Activated T-helper 9 cell treated with anti-CD3 and anti-CD28 coated beads, Interleukin-2, amount 50 U/mL, for 16 hours (primary cell): ENCODE measurements at places on chromosomes 7 and 10.

DNA sequence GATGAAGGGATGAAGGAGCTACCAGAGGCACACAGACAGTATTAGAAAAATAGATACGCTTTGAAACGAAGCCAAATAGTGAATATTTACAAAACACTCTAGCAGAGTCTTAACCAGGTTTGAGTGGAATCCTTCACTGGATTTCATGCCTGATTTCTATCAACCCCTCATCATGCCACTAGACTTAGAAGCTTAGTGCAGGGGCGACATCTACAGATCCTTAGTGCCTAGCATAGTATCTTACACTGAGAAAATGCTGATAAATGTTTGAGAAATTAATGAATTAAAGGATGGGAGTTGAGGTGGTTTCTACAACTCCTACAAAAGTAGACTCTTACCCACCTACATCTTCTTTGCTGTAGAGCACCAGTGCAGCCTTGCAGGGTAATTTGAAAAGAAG, 54.7 kb upstream of the CCNJ start:
- no peak for DNase-seq

DNA sequence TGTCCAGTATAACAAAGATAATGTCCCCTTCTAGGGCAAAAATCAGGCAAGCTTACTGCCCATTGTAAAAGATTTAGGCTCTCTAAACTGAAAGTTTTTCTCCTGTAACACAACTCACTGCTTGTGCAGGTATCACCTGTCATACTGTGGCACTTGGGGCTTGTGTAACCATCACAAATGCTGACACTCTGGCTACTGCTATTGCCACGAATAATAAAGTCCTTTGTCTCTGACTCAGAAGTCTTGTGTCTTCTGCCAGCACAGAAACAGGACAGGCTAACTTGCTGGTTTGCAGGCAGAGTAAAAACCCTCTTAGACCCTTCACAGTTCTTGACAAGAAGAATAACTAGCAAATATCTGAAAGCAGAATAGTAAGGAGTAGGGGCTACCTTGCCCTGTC, 273.9 kb downstream of the RPS24 start:
- DNase-seq, result no peak

- no peak for DNase-seq
Measured at GRCh38 chr7:80277434-80278427, 143.1 kb downstream of the GNAI1 start.

- no peak for DNase-seq
Measured at GRCh38 chr7:137923380-137923779, 76.6 kb upstream of the DGKI start.

- no peak for DNase-seq
Measured at GRCh38 chr10:104246976-104247375, 7.7 kb upstream of the GSTO1 start.

DNA sequence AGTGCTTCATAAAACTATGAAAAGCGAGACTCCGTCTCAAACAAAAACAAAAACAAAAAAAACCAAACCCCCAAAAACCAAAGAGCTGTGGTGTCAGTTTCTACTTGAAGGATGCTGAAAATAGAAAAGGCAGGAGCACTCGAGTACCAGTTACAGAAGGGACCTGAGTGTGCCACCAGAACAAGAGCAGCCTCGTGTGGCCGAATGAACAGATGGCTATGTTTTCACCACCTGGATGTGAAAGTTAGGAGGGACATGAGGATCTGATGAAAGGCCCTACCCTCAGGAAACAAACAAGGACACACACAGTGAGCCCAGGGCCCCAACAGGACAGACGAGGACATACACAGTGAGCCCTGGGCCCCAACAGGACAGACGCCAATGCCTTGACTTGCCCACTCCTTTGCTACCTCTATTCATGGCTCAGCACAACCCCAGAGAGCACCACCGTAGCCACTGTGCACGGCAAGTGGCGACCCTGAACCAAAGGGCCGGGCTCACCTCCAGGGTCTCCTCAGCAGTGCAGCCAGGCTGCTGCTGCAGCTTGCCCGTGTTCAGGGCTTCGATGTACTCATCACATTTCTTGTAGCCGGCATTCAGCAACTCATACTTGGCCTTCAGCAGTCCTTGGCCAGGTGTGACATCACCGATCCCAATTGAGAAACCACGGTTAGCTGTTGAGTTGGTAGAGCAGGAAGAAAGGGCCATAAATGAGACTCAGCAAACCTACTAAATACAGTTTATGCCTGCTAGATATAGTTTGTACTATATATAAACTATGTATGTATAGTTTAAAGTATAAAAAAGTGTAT, 24.9 kb downstream of the POLR3A start:
- DNase-seq, result no peak

GRCh38 chr7:26284995-26285632, 6.5 kb upstream of the SNX10 start:
- no peak for DNase-seq

DNA sequence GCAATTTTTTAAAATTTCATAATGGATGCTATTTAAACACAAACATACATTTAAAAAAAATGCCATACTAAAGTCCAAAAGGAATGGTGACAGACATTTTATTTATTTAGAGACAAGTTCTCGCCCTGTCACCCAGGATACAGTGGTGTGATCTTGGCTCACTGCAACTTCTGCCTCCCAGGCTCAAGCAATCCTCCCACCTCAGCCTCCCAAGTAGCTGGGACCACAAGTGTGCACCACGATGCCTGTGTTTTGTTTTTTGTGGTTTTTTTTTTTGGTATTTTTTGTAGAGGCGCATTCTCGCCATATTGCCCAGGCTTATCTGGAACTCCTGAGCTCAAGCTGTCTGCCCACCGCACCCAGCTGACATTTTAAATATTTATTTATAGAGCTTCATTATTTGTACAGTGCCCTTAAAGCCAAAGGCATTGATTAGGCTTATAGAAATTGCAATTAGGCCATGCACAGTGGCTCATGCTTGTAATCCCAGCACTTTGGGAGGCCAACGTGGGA, 703.5 kb downstream of the AUTS2 start:
- DNase-seq, result no peak

DNA sequence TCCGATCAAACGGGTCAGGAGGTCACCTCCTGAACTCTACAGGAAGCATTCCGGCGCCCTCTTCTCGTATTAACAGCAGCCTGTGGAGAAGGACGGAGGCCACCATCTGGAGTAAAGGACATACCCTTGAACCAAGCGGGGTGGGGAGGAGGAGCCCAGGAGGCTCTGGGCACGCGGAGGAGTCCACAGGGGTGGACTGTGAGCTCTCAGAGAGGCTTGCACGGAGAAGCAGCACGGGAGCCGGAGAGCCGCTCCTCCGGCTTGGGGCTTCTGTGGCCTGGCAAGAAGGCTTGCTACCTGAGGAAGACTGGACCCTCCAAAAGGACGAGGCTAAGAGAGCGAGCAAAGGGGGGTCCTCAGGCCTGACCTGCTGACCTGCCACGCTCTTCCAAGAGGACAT, 77.9 kb downstream of the MAD1L1 start:
- DNase-seq, result no peak

DNA sequence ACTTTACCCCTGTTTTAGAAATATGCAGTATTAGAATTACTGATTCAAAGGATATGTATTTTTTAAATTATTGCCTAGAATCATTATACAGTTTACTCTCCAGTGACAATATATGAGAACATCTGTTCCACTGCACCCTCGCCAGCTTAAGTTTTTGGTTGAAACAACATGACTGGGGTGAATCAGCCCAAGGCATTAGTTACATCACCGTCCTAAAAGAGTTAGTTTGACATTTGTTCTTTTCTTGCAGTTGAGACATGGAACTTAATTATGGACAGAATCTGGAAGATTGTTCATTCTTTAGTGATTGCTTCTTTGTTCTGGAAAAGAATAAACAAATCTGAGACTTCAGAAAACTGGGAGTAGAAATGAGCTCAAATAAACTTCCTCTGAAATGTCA, 167.3 kb upstream of the DKK1 start:
- DNase-seq, result no peak

DNA sequence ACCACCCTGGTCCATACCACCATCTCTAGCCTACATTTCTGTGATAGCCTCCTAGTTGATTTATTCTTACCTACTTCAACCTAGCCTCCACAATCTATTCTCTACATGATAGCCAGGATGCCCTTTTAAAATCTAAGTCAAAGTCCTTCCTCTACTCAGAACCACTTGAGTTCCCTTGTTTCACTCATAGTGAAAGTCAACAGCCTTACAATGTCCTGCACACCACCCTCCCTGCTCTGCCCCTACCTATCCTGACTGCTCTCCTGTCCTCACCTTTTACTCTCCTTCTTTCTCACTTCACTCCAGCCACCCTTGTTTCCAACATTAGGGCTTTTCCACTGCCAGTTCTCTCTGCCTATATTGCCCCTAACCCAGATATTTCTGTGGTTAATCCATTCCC, 146.7 kb downstream of the GRM3 start:
- DNase-seq, result no peak

- no peak for DNase-seq
Measured at GRCh38 chr7:120502132-120502531, 229.2 kb downstream of the KCND2 start.

- DNase-seq, result no peak
Measured at GRCh38 chr7:152924826-152925411, 165.4 kb downstream of the ACTR3B start.

DNA sequence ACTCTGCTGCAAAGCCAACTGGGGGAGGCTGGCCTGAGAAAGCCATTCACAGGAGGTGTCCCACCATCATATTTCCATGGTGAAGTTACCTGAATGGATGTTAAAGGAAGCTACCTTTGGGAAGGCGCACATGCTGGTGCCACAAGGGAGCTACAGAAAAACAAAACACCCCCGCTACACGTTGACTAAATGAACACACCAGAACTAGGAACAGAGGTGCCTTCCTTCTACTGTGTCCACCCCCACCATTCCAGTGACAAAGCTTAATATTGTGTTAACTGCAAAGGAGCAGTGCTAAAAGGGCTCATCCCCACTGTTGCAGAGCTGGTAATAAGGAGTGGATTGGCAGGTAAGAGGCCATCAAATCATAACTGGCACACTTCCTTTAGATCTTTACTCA, 420.0 kb upstream of the PODXL start:
- DNase-seq, result no peak

DNA sequence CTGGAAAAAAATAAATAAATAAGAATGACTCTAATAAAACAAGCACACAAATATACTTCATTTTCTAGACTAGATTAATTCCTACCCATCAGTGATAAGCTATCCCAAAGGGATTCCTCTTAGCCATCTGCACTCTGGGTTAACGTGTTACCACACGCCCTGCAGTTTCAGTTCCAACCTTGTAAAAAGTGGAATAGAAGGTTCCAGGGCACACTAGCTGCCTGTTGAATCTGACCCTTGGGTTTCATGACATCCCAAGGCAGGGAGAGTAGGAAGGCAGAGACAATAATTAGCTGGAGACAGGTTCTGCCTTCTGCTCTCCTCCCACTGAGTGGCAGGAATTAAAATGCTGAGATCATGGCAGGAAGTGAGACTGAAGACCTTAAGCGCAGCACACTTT, 33.5 kb downstream of the SLC37A3 start:
- DNase-seq, result no peak

DNA sequence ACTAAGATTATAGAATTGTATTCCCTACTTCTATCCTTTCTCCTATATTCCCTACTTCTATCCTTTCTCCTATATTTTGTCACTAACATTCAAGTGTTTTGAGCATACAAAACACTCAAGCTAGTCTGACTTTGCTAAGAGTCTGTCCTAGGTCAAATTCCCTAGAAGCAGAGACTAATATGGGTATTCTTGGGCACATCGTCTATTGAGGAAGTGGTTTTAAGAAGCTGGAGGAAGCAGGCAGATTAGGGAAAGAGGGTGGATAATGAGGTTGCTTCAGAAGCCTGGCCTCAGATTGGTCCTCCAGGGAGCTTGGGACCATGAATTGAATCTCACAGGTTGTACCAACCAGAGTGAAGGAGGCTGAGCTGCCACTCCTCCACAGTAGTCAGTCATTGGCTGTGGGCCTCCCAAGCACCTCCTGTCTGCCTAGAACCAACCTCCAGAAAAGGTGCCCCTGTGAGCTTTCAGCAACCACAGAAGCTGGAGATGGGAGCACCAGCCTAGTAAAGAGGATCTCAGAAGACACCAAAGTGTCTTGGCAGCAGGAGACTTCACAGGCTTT, 295.9 kb upstream of the PHF14 start:
- DNase-seq, result no peak

- DNase-seq, result no peak
Measured at GRCh38 chr10:71191019-71191418, 21.4 kb upstream of the UNC5B start.

- no peak for DNase-seq
Measured at GRCh38 chr7:27367179-27367932, 124.8 kb downstream of the EVX1 start.

- DNase-seq, result no peak
Measured at GRCh38 chr7:155594163-155594732, 47.9 kb upstream of the CNPY1 start.

- DNase-seq, result no peak
Measured at GRCh38 chr10:80465839-80466590, 11.9 kb downstream of the TSPAN14 start.

DNA sequence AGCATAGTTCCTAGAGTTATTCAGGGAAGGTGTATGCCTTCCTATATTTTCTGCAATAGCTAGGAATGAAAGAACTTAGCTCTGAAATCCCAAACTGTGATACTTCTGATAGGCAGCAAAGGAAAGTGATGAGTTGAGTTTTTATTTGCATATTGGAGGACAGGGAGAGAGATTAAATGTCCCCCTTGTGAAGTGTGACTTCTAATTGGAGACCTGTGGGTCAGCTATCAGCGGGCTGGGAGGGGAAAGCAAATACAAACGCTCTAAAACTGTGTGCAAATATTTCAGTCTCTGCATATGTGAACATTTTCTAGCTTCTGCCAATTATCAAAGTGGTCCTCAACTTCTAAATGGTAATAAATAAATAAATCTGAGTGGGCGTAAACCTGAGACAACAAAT, 203.3 kb downstream of the CACNB2 start:
- DNase-seq, result no peak

- DNase-seq, result no peak
Measured at GRCh38 chr10:129883626-129884397, 80.3 kb downstream of the EBF3 start.

GRCh38 chr7:24899905-24900304, 80.1 kb downstream of the OSBPL3 start:
- no peak for DNase-seq

DNA sequence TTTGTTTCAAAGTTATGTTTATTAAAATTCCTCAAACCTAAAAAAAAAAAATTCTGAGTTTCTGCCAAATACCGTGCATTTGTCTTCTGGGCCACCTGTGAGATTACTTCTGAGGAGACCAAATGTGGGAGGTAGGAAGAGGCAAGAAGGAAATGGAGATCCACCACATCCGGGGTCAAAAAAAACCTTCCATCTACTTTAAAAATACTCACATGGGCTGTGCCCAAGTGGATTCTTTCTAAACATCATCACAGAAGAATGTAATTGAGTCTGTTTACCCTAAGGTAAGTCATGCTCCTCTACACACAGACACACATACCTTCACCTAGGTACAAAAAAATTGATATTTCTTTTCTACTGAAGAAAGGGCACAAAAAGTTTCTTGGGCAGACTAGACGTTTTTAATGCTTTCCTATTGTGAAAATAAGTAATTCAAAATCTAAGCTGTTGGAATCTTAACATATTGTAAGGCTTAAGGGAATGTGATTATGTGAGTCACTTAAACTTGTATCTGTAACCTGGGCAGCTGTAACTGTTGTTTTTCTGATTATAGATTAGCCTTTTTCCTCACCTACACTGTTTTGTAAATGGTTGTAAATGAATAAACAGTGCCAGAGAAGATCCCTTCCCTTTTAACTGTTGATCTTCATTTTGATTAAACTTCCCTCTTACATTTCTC, 19.1 kb upstream of the SPOCK2 start:
- DNase-seq, result no peak
